Stimulated activated CD4-positive, alpha-beta T cell treated with anti-CD3 and anti-CD28 coated beads, Interleukin-4, amount 100 ng/mL, for 48 hours (primary cell): ENCODE measurements at places on chromosomes 13 and 19.

DNA sequence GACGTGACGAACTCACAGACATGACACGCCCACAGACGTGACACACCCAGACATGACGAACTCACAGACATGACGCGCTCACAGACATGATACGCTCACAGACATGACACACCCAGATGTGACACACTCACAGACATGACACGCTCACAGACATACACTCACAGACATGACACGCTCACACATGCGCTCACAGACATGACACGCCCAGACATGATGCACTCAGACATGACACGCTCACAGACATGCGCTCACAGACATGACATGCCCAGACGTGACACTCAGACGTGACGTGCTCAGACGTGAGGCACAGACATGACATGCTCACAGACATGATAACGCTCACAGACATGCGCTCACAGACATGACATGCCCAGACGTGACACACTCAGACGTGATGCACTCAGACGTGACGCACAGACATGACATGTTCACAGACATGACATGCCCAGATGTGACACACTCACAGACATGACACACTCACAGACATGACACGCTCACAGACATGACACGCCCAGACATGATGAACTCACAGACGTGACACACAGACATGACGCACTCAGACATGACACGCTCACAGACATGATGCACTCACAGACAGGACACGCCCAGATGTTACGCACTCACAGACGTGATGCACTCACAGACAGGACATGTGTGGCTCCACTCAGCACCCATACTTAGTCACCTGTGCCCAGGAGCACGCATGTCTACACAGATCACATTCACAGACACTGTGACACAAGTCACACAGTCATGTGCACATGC is 8.1 kb downstream of the ERFL start:
- no peak for DNase-seq

- no peak for DNase-seq
Observed at GRCh38 chr13:98508685-98509084, 68.2 kb downstream of the STK24 start.

DNA sequence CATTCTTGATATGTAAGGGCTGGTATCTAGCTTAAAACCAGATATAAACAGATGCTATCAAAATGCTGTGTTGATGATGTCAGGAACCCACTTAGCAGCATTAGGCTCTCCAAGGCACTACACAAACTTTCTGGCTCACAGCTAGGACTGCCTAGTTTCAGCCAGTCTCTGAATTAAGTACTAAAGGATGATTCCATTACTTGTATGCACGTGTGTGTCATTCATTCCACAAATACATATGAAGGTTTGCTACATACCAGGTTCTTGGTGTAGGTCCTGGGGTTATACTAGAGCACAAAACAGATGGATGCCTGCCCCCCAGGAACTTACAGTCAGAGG is 151.5 kb downstream of the RGCC start:
- no peak for DNase-seq

GRCh38 chr13:94394723-94395122 is 84.8 kb downstream of the DCT start:
- DNase-seq = no peak

DNA sequence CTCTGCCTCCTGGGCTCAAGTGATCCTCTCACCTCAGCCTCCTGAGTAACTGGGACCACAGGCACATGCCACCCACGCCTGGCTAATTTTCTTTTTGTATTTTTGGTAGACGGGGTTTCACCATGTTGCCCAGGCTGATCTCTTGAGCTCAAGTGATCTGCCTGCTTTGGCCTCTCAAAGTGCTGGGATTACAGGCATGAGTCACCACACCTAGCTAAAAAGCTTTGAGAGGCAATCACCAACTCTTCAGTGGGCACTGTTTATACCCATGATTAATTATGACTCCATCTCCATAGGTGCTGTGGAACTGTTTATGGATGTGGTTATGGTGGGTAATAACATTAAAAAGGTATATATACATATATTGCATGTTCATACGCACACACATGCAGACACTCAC is 7.5 kb upstream of the RBM26 start:
- DNase-seq = no peak

DNA sequence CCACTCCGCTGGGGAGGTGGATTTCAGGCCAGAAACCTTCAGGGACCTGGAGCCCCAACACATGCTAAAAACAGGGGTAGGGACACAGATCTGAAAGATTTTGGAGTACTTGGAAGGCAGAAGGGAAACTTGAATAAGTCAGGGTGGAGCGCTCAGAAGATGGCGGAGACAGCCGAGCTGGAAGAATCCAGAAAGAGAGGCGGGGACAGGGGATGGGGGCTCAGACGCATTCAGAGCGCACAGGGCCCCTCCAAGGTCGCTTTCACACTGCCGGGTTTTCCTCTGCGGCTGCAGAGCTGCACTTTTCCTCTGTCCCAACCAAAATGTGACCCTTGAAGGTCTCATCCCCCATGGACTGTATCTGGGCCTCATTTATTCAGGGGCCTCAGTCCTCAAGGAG is 56.9 kb downstream of the ERICH4 start:
- DNase-seq = no peak

DNA sequence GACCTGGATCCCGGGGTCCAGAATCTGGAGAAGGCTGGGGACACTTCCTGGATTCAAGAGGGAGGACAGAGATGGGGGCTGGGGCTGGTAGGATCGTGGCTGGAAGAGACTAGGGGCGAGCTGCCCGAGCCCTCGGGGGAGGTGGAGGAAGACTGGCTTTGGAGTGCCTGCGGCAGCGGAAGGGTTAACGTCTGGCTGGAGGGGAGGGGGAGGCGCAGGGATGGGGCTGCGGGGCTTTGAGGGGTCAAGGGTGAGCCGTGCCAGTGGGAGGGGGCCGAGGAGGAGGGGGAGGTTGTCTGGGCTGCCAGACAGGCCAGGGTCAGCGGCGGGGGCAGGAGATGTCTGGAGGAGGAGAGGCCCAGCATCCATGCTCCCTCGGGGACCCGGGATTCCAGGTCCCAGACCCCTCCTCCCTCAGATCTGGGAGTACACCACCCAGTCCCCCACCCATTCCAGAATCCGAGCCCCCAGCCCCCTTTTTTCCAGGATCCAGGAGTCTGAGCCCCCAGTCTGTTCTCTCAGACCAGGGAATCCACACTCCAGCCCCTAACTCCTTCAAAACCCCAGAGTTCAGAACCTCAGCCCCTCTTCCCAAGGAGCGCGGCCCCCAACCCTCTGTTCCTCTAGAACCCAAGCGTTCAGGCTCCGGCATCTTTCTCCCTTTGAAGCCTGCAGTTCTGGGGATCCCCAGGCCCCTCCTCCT is 3.2 kb upstream of the SPACA6 start:
- no peak for DNase-seq

GRCh38 chr13:106314417-106314816 is 221.0 kb downstream of the EFNB2 start:
- DNase-seq = no peak

GRCh38 chr19:55406826-55407549 is 600 bp downstream of the UBE2S start:
- DNase-seq = no peak

DNA sequence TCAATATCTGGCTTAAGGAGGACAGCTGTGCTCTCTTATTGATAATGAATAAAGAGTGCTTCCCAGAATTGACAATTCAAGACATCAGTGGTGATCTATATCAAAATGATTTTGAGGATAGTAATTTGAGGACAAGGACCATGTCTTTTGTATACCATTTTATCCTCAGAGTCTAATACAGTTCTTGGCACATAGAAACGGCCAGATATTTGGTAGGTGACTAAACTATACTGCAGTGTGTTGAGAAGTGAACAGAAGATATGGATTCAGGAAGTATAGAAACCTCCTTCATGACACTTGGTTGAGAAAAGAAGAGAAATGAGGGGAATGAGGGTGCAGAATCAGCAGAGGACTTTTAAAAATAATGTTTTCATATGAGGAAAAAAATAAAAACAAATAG is 16.1 kb upstream of the LMO7 start:
- DNase-seq = no peak

DNA sequence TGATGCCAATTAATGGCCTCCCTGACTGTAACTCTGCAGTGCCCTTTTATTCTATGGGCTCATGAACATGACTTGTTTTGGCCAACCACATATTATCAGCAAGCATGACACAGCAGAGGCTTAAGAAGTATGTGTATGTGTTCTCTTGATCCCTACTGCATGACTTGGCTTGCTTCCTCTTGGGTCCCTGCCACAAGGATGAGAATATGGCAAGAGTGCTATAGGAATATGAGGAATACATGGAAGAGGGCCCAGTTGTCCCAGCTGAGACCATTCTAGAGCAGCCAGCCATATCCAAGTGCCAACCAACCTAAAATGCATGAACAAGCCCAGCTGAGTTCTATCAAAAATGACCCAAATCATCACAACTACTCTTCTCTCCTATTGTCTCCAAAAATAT is 576.7 kb upstream of the PCDH9 start:
- no peak for DNase-seq

DNA sequence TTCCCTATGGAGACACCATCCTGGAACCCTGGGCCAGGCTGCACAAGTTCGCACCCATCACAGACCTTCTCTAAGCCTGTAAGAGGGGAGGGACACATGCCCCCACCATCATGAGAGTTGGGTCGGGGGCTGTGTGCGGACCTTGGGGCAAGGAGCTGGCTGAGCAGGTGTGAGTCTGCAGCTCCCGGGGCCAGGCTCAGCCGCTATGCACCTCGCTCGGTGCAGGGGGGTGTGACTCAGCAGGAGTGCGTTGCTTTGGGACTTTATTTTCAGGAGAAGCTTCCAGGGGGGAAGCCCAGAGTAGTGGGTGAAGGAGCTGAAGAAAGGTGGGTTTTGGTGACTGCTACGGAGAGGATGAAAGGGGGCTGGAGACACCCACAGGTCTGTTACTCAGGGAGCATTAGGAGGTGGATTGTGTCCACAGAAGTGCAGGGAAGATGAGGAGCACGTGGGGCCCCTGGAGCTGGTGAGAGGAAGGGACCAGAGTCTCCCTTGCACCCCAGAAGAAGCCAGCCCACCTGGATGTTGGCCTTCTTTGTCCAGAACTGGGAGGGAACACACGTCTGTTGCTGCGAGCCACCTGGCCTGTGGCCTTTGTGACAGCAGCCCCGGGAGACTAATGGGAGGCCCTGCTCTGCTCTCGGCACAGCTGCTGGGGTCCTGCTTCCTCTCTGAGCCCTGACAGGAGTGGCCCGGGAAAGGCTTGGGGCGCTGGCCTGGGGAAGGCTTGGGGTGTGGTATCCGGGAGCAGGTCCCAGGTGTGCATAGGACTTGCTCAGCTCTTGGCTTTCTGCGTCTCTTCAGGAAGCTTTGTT is 162.6 kb downstream of the TEX29 start:
- DNase-seq = no peak

- DNase-seq = no peak
Observed at GRCh38 chr13:34011552-34012085, 193.7 kb downstream of the RFC3 start.

- no peak for DNase-seq
Observed at GRCh38 chr13:107644136-107644535, 571.2 kb downstream of the LIG4 start.

DNA sequence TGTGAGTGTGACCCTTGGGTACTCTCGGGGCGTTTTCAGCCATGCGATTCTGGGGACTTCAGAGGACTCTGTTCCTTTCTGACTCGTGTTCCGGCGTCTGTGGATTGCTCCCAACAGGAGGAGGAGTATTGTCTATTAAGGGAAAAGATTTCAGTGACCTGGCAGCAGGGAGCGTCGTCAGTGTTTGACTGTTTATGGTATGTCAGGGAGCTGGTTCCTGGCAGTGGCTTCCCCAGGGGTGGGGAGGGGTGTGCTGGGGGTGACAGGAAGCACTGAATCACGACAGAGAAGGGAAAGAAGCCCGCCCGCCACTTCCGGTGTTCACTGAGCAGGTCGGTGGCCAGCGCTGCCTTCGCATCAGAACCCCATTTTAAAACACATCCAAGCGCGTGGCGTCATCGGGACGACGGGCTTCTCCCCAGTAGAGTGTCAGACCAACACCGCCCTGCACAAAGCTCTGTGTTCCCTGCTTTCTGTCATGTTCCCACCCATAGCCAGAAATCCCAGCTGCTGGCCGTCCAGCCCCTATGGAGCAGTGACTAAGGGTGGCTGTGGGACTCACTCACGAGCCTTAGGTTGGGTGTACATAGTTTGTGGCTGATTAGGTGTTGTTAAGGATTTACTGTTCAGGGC is 33.8 kb downstream of the COL4A2 start:
- peak; percentile 58 for DNase-seq

DNA sequence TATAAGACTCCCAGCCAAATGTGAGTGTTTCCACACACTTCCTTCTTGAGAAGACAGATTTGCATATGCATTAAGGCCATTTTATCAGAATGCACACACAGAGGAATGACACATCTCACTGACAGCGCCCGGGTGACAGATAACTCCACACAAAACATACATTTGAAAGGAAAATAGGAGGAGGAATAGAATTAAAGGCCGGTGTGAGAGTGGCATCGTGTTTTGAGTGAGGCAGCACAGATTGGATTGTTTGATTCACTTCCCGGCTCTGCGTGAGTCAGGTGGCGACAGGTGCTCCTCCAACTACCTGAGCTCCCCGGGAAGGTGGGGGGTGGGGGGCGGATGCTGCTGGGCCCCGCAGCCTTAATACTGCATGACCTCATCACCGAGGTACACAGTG is 429.0 kb downstream of the TSHZ3 start:
- DNase-seq = no peak

GRCh38 chr13:109412283-109412901 is 374.0 kb downstream of the IRS2 start:
- no peak for DNase-seq

- DNase-seq = no peak
Observed at GRCh38 chr13:50766013-50766412, 77.5 kb downstream of the DLEU7 start.

GRCh38 chr19:34096020-34096915 is 76.0 kb upstream of the LSM14A start:
- no peak for DNase-seq

DNA sequence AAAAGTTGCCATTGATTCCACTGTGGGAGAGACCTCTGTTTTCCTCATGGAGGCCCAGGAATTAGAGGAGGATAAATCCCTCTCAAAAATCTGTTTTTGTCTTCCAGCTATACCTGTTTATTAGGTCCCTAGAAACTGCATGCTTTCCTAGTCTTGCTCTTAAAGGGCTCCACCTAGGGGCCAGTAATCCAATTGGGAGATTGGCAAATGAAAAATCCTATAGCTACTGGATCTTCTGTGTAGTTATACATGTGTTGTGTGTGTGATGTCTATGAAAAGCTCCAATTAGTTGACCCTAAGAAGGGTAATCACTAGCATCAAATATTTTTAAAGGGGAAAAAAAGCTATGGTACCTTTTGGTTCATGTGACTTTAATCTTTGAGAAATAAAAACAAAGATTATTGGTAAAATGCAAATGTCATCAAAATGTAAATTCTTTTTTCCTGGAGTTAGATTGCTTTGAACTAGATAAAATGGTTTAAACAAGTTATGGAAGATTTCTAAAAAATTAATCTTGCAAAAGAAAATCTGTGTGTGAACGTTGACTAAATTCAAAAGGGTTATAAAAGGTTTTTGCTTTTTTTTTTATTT is 63.4 kb upstream of the C1QTNF9B start:
- no peak for DNase-seq

DNA sequence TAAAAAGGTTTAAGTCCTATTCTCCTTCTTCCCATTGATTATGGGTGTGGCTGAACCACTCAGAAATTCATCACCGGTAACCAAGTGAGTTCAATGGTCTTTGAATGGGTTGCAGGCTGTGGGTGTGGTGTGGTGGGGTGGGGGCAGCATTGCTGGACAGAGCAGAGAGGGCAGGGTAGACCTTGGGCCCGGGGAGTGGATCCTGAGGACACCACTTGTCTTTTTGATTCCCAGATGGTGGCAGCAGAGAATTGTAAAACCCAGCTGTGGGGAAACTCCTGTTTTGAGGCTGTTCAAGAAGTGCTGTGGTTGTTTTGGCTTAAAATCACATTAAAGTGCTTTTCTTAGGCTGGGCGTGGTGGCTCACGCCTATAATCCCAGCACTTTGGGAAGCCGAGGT is 45.8 kb upstream of the RGCC start:
- DNase-seq = no peak
